Esophagus squamous epithelium (tissue), 5 donors: ENCODE measurements at places on chromosomes 6 and 20.

DNA sequence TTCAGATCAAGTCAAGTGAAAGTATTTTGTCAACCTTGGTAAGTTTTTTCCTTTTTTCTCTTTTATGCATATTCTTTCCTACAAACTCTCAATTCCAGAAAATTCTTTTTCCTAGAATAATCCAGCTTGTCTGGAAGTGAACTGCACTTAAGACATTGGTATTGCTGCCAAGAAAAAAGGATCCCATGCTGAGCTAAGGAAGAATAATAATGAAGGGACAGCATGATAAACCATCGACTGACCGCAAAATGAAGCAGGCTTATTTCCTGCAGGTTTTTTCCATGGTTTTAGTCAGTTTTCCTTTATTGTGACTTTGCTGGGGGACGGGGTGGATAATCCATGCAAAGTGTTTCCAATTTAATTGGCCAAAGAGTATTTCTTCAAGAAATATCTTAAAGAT lies 857.6 kb upstream of the SLC35B3 start:
- no peak for DNase-seq

GRCh38 chr6:56842686-56843475 lies 112.0 kb upstream of the BEND6 start:
- no peak for DNase-seq

- DNase-seq = no peak
Measured at GRCh38 chr6:8017276-8017701, 46.9 kb downstream of the BLOC1S5 start.

- DNase-seq = no peak
Measured at GRCh38 chr6:126886106-126886505, 232.4 kb upstream of the RSPO3 start.

DNA sequence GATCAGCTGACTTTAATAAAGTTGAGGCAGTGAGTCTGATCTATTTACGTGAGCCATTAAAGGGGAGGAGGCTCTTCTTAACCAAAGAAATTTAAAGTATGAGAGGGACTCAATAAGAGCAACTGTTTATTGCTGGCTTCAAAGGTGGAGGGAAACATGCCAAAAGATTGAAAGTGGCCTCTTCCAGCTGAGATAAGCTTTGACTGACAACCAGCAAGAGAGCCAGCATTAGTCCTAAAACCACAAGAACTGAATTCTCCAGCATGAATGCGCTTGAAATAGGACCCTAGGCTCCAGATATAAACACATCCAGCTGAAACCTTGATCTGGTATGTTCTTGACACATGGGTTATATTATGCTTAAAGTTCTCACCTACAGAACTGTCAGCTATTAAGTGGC lies 123.1 kb upstream of the GJE1 start:
- no peak for DNase-seq

DNA sequence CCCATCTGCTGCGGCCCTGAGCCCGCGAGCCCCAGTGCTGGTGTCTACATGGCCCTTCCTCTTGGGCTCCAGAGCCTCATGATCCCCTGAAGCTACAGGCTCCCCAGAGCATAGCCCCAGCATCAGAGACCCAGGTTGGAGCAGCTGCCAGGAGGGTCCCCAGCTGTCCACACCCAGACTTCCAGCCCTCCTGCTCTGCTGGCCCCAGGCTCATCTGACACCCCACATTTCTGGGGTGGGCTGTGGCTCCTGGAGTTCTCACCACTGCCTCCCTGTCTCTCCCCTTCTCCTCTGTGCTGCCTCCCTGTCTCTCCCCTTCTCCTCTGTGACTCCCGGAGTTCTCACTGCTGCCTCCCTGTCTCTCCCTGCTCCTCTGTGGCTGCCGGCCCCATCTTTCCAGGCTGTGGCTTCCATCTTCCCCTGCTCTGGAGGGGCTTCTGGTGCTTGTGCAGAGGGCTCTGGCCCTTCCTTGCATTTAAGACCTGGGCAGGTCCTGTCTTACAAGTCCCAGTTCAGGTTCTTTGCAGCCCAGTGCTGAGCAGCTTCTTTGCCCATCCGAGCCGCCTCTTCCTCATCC lies 108.1 kb downstream of the ERMARD start:
- DNase-seq = no peak

- DNase-seq = no peak
Measured at GRCh38 chr6:38567436-38567835, 72.3 kb downstream of the BTBD9 start.

DNA sequence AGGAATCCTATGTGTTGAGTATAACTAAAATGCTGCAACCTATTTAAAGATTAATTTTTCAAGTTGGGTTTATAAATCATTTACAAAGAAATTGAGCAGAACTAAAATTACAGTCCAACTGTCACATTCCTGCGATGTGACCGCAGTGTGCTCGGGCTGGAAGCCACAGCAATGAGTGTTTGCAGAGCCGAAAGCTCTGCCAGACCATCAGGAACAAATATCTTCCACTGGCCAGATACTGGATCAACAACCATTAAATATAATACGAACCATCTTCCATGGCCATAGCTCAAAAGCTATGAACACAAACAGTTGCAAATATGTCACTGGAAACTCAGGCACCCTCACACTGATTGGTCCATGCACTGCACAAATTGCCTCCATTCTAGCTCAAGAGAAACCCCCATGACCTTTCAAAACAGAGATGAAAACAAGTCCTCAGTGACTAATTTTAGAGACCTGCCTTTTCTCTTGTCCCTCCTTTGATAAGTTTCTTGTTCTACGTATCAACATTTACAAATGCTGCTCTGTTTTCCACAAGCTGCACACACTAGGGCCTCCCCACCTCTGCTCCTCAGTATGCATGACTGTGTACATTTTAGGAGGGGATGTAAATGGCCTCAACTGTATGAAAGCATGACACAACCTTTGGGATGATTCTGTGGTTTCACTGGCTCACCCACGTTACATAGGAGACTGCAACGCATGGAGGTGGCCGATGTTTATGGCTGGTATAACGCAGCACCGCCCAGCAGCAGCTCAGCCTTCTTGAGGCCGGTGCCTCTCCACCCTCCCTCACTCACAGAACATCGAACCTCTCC lies 171.7 kb downstream of the WDR27 start:
- no peak for DNase-seq

GRCh38 chr6:24589334-24589733 lies 56.7 kb downstream of the KIAA0319 start:
- no peak for DNase-seq
